ENCODE measurements at places on chromosomes 1 and 21.

DNA sequence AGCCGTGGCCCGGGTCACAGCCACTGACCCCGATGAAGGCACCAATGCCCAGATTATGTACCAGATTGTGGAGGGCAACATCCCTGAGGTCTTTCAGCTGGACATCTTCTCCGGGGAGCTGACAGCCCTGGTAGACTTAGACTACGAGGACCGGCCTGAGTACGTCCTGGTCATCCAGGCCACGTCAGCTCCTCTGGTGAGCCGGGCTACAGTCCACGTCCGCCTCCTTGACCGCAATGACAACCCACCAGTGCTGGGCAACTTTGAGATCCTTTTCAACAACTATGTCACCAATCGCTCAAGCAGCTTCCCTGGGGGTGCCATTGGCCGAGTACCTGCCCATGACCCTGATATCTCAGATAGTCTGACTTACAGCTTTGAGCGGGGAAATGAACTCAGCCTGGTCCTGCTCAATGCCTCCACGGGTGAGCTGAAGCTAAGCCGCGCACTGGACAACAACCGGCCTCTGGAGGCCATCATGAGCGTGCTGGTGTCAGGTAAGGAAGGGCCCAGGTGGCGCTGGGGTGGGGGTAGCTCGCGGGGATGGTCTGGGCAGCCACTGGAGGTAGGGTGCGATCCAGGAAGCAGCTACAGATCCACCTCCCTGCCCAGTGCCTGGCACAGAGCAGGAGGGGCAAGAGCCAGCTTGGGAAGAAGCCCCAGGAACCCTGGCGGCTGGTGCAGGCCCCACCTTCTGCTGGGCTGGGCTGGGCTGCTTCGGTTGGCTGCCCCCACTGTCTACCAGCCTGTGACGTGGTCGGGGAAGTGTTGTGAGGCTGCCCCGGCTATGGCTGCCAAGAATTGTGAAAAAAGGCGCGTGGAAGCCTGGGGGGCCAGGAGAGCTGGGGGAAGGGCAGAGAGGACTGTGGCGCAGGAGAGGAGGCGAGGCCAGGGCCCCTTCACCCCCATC is 3.8 kb downstream of the CELSR2 start:
- DNase-seq, result no peak

DNA sequence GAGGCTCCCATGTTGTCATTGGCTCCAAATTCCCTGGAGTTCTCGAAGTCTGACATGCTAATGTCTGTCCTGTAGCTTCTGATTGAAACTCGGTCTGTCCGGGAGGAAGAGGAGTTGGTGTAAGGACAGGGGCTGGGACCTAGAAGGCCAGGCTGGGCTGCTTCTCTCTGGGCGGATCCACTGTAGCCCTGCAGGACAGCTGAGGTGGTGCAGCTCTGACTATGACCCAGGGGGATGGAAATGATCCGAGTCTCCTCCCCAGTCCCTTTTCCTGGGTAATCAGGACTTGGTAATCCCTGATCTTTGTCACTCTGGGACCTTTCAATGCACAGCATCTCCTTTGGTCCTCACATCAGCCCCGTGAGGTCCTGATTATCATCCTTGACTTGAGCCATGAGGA is 10.0 kb upstream of the FCMR start:
- DNase-seq, result no peak

- DNase-seq, result no peak
Measured at GRCh38 chr1:111369177-111369576, 58.4 kb downstream of the OVGP1 start.

- DNase-seq, result no peak
Measured at GRCh38 chr21:35509001-35509704, 460.1 kb upstream of the RUNX1 start.

GRCh38 chr1:1237874-1238701 is 6.1 kb downstream of the B3GALT6 start:
- DNase-seq, result no peak

DNA sequence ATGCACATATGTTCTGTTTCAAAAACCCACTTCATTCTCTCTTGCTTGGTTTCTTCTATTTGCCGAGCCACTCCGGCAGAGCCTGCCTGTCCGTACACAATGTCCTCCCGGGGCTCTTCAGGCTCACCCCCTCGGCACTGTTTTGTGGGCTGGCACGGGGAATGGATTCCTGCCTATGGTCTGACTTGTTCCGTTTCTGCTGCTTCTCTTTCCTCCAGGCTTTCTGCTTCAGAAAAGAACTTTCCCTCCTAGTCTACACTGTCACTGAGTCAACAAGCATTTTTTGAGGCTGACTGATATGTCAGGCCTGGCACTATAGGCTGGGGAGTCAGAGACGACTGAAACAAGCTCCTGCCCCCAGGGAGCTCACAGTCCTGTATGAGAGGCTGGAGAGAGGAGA is 28.4 kb upstream of the SARS1 start:
- no peak for DNase-seq

DNA sequence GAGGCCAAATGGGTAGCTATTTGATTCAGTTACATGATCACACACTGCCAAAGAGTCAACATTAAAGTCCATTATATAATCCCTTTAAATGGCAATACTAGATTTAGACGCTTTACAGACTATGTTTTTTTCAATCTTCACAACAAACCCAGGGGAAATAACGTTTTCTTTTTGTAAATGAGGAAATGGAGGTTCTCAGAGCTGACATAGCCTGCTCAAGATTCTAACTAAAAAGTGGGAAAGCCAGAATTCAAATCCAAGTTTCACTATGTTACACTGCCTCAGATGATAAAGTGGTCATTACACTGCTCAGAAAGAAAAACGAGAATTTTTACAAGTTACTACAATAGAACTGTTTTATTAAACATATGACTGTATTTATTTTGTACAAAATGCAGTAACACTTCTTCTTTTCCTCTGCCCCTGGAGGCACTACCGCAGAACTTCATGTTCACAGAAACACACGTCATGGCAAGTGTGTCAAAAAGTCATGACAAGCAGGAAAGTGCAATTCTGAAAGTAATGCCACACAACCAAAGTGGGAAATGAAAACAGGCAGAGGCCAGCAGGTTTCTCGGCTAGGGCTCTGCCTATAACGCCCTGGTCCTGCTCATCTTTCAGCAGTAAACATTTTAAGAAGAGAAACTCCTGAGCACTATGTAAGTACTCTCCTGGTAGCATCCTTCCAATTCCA is 19.0 kb downstream of the THEMIS2 start:
- DNase-seq, result peak; percentile 51

GRCh38 chr1:181497870-181498269 is 14.6 kb downstream of the CACNA1E start:
- DNase-seq, result no peak

DNA sequence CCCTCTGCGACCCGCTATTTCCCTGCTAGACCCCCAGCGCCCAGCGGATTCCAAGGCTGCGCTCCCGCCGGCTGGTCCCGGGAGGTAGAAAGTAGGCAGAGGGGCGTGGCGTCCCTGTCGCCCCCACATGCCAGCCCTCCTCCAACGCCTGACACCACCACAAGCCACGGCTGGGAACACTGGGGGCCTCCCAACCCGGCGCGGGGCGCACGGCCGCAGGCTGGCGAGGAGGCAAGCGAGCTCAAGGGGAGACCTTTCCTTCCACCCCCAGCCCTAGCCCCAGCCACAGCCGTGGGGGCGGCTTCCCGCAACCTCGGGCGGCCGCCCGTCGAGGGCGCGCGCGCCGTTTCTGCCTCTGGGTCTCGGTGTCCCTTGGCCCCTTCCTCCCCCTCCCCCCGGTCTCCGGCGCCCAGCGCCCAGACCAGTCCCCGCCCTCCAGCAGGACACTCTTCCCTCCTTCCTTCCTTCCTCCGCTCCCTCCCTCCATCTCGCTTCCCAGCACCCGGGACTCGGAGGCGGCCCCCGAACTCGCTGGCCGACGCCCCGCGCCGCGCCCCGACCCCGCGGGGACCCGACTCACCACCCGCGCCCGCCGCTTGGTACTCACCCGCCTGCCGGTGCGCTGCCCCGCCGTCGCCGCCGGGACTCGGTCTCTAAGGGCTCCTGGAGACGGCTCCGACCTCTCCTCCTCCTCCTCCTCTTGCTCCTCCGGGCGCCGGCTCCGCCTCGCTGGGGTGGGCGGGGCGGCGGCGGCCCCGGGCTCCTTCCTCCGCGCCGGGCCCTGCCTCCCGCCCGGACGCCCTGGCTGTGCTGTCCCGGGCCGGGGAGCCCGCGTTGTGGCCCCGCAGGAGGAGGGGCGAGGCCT is at the start of gene GNG12:
Gene GNG12 (minus strand): TSS at position 731 of the 865 bp plus-strand sequence. CDS start 125,781 bp downstream, outside the sequence.
- peak; percentile 6 for DNase-seq

GRCh38 chr1:102472520-102472919 is 475.8 kb upstream of the OLFM3 start:
- DNase-seq, result no peak

DNA sequence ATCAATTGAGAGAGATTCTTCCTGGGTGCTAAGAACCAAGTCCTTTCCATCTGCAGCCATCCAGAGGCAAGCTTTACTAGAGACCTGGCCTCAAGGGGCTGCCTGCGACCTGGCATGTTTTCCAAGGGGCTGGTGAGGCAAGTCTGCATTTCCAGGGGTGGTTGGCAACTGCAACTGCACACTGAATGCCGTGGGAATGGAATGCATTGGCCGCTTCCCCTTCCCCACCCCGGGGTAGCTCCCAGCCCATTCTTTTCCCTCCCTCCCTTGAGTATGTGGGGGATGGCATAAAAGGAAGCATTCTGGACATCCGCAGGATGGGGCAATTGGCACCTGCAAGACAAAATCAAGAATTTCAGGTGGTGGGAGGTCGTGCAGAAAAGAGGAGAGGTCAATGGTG is 155.1 kb downstream of the IGSF21 start:
- DNase-seq, result no peak

DNA sequence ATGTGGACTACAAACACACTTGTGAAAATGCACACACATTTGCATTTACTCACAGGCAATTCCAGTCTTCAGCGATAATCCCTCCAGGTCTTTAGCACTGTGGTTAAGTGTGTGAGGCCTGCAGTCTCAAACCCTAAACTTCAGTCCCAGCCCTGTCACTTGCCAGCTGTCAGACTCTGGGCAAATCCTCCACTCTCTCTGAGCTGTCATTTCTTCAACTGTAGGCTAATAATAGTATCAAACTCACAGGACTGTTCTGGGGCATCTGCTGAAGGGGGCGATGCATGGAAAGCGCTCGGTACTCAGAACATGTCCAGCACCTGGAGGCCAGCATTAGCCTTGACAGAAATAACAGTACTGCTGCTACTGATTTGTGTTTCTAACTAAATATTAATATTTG is 48.2 kb downstream of the NEK2 start:
- DNase-seq, result no peak

- DNase-seq, result no peak
Measured at GRCh38 chr1:82948386-82948785, 1050.5 kb downstream of the TTLL7 start.

GRCh38 chr1:23555986-23556634 is 3.2 kb downstream of the ID3 start:
- DNase-seq, result no peak

GRCh38 chr1:164608651-164609057 is 49.7 kb downstream of the PBX1 start:
- DNase-seq, result no peak

- no peak for DNase-seq
Measured at GRCh38 chr1:71899881-71900280, 382.5 kb downstream of the NEGR1 start.

DNA sequence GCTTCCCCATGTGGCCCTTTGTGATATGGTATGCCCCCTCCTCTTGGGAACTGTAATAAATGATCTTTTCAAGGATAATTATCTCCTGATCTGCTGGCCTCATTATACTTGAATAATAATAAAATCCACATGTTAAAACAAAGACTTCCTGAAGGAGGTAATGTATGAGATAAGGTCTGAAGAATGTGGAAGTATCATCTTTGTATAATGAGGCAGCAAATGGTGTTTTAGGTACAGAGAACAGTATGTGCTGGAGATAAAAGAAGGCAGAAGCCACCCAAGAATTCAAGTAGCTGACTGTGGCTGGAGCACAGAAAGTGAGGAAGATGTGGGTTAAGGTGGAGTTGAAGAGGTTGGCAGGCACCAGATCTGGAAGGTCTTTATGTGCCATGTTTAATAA is 12.8 kb upstream of the COG2 start:
- no peak for DNase-seq

DNA sequence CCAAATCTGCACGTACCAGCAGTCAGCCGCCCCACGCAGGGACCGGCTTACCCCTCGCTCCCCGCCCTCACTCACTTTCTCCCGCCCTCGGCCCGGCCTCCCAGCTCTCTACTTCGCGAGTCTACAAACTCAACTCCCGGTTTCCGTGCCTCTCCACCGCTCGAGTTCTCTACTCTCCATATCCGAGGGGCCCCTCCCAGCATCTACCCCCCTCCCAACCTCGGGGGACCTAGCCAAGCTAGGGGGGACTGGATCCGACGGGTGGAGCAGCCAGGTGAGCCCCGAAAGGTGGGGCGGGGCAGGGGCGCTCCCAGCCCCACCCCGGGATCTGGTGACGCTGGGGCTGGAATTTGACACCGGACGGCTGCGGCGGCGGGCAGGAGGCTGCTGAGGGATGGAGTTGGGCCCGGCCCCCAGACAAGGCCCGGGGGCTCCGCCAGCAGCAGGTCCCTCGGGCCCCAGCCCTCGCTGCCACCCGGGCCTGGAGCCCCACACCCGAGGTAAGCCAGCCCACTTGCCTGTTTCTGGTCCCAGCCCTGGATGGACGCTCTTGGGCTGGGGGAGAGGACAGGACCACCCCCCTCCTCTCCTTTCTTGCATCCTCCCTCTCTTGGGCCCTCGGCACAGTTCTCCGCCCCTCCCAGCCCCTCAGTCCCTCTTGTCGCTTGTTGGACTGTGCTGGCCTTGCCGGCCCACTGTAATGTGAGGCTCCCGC is at the start of gene ARTN:
Gene ARTN (plus strand): TSS at position 416 of the 715 bp plus-strand sequence. CDS start 1,856 bp downstream, outside the sequence.
- DNase-seq, result no peak

DNA sequence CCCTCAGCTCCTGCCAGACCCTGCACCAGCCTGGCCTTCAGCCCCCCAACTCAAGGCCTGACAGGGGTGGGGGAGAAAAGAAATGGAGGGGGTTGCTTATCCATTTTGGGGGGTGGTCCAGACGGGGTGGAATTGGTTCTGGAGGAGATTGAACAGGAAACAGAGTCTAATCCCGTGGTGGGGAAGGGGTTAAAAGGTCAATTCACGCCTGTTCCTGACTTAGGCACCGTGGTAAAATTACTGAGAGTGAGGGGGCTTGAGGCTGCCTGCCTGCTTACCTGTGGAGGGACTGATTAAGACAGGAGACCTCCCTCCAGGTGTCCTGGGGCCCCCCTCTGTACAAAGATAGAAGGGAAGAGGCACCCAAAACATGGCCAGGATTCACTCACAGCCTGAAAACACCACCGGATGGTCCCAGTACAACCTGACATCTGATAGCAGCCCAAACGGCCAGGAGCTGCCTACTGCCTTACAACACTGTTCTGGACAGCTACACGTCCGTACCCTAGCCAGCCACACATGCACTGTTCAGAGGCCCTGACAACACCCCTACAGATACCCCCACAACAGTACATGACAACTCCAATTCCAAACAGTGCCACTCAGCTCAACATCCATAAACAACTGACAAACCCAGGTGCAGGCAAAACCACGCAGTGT is 31.8 kb downstream of the AHDC1 start:
- no peak for DNase-seq

DNA sequence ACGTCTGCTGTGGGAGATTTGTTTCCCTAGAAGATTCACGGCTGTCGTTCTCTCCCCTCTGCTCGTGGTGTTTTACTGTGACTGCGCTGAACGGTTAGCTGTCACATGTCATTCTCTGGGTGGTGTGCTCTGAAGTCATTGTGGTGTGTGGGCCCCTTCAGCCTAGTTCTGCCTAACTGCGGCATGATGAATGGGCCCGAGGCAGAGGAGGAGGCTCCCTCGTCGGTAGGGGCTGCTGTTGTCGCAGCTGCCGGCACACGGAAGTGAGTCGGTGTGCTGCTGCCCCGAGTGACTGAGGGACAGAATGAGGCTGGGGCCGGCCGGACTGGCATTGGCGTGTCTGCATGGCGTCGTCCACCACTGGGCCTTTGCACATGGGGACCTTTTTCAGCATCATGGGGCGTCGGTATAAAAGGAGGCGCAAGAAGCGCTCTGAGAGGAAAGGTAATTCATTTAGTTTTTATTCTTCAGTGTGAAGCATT is 77.9 kb downstream of the ADARB1 start:
- DNase-seq, result peak; percentile 63
